ENCODE measurements at places on chromosomes 2 and 18.
A peak's percentile ranks its signal among the peaks of the same experiment; 100 is the strongest.

DNA sequence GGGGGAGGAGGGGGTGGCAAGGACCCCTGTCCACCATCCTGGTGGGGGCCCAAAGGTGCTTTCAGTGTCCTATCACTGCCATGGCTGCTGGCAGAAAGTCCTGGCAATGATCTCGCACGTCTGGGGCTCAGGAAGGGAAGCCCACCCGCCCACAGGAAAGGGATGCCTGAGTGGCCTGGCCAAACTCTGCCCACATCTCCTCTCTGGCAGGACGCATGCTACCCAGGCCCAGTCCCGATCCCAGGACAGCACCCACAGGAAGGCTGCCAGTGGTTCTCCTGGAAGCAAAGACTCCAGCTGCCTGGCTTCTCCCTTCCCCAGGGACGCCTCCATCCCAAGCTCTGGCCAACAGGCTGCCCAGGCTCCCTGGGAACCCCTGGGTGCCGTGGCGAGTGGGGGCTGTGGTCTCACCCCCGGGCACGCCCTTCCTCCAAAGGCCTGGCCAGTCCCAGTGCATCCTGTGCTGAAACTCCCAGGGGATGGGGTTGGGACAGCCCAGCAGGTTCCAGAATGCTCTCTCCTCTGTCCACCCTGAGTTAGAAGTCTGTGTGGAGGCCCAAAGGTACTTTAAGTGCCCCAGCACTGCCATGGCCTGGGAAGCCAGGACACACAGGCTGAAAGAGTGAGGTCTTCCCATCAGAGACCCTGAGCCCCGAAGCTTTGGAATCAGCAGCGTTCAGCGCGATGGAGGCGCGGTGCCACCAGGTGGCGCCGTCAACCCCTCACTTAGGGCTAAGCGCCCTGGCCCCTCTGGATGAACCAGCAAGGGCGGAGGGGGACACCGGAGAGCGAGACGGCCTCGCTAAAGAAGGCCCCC lies 29.8 kb upstream of the TAF1B start:
- DNase-seq = peak; percentile 89

DNA sequence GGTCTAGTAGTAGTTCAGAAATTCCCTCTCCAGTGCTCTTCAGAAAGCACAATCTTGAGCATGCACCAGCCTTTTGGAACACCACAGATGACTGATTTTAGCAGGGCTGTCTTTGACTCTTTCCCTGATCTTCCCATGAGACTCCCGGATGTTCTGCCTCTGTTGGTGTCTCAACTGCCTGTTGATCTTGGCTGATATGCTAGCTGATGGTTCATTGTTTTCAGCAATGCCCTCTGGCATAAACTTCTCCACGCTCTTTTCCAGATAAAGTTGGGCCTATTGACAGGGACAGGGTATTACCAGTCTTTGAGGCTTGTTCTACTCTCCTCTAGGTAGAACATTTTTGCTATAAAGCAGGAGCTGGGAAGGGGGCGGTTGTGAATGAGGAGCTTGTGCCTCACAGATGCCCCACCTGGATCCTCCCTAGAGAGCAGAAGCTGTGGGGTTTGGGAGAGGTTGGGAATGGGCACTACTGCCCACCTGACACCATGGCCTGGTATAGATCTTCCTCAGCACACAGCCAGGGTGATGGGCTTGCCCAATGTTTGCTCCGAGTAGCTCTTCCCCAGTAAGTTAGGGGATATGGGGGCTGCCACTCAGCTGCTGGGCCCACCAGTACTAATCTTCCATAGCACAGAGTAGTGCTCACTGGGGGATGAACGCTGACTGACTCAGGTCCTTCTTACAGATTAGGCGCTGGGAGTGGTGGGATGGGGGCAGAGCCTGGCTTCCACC lies 111.3 kb downstream of the PTGR3 start:
- DNase-seq = no peak

DNA sequence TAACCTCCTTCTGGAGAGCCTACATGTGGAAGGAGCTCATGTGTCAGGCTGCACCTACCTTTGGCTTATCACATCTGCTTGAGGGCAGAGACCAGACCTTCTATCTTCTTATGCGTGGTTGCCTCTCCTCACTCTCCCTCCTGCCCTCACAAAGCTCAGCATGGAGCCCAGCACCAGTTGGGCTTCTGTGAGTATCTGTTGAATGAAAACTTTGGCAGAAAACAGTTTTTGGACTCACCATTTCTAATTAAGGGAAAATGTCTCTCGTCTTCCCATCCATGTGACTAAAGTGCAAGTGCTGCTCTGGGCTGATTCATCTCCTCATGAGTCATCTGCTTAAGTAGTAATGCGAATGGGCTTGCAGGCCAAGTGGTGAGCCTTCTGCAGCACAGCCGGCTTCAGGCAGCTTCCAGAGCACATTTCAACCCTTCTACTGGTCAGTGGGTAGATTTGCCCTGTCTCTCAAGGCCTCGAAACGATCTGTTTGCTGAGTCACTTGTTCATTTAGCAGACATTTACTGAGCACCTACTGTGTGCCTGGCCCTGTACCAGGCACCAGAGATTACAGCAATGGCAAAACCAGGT lies 102.6 kb downstream of the VSNL1 start:
- DNase-seq = no peak

- no peak for DNase-seq
Observed at GRCh38 chr2:106197878-106198277, 3.8 kb upstream of the UXS1 start.

DNA sequence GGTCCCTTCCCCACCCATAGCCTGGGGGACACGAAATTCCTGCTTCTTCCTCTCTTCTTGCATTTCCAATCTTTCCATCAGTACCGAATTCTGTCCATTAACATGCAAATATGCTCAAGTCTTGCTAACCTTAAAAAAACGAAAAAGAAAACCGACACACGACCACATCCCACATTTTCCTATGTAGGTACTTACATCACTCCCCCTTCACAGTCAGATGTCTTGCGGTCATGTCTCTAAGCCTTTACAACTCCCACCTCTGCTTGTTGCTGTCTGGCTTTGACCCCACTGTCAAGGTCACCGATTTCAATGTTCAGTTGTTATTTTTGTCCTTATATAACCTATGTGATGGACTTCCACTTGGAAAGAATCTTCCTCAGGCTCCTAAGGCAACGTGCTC lies 219.4 kb downstream of the NAPG start:
- no peak for DNase-seq

- no peak for DNase-seq
Observed at GRCh38 chr2:122595065-122595464, 839.6 kb downstream of the TSN start.

GRCh38 chr18:74714791-74715190 lies 117.1 kb downstream of the ZNF407 start:
- DNase-seq = peak; percentile 33

DNA sequence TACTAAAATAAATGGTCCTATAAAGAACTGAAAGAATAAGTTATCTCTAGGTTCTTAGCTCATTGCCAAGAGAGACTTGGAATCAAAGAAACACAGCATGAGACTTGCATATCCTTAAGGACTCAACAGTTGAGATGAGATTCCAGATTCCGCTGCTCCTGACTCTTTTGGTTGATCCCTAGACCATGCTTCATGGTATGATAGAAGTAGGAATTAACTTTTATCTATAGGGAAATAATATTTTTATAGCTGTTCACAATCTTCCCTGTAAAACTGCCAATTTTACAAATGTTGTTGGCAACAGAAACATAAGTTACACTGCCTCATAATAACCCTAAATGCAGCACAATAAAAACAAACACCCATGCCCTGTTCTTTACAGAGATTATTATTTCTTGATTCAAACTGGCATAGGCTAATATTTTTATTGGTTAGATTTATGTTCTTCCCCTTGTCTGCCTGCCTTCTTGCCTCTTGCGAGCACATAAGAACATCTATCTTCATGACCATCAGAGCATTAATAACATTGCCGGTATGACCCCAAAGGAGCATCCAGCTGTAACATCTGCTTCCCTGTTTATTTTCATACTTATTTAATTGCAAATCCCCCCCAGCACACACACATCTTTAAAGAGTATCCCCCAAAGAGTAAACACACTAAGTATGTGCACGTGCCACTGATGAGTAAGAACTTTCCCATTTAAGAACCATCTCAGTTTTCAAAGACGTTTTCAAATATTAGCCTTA lies 735.7 kb upstream of the SLC8A1 start:
- DNase-seq = no peak

DNA sequence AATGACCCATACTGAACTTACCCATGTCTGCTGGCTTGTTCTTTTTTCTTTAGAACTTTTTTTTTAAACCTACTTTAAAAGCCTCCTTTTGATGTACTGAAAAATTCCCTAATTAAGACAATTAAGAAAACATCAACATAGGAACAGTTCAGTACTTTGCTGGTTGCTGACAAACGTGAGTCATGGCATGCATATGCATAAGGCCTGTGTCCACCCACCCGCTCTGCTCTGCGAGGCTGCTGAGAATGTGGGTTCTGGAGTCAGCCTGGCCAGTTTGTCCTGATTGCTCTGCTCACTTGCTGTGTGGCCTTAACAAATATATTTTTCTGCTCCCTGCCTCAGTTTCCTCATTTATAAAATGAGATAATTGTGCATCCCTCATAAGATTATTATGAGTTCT lies 27.3 kb downstream of the LAMA3 start:
- no peak for DNase-seq

DNA sequence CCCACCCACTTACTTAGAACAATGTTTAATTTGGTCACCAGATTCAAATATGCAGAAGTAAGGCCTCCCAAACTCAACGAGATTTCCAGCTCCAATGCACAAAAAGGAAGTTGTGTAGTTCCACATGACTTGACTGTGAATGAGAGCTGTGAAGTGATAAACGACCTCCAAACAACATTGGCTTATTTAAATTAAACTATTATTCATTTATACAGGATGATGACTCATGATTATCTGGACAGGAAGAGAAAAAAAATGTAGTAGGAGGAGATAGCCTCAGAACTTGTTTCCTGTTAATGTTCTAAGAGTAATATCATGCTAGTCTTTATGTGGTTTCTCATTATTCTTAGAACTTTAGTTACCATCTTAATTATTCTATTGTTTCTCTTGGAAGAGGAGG lies 237.3 kb downstream of the C1D start:
- DNase-seq = no peak

GRCh38 chr18:54023471-54023870 lies 201.0 kb downstream of the MBD2 start:
- no peak for DNase-seq

- no peak for DNase-seq
Observed at GRCh38 chr2:46390901-46391395, 88.4 kb upstream of the TMEM247 start.

- no peak for DNase-seq
Observed at GRCh38 chr2:135850892-135851668, 14.1 kb upstream of the LCT start.

DNA sequence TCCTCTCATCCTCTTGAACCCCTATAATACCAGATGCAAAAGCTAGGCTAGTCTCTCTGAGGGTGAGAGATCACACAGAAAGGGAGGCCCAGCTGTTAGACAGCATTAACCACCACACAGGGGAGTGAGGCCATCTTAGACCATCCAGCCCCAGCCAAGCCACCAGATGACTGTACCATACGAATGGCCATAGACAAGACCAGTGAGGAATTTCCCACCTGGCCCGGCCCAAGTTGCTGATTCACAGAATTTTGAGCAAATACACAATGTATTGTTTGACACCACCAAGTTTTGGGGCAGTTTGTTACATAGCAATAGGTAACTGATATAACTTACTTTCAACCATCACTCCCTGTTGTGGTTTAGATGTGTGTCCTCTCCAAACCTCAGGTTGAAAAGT lies 98.2 kb upstream of the CTNNA2 start:
- DNase-seq = no peak

- DNase-seq = no peak
Observed at GRCh38 chr2:134700730-134701129, 18.1 kb downstream of the TMEM163 start.

- no peak for DNase-seq
Observed at GRCh38 chr18:35920623-35921022, 51.9 kb upstream of the RMP24 start.

DNA sequence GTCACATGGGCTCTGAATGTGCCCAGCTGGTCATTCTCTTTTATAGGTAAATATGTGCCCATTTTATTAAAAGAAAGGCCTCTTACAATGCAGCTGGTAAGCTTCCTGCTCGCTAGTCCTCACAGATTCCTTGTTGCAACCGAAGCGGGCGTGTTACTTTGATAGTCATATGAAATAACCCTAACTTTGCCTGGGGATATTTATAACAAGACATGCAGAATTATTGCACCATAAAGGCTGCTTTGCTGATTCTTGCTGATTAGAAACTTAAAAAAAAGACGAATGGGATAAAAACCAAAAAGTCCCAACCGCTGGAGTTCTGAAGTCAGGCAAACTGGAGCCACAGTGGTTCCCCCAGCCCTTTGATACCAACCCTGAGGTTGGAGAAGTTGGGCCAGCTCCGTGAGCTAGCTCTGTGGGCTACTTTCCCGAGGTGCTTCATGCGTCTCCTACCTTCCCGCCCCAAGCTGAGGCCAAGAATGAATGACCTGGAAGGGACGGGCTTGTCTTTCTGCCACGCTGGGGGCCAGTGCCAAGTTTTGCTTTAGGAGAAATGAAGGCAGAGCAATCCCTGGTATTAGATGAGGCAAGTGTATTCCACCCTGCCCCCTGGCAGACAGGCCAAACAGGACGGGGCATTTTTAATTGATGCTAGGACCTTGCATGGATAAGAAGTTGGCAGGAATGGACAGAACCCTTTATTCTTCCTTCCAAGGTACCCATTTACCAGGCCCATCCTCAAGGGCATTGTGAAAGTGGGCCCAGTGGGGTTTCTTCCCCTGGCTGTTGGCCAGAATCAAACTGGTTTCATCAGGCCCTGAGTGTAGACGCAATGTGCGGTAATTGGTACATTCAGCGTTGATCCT lies 140.4 kb downstream of the KCTD1 start:
- DNase-seq = no peak

DNA sequence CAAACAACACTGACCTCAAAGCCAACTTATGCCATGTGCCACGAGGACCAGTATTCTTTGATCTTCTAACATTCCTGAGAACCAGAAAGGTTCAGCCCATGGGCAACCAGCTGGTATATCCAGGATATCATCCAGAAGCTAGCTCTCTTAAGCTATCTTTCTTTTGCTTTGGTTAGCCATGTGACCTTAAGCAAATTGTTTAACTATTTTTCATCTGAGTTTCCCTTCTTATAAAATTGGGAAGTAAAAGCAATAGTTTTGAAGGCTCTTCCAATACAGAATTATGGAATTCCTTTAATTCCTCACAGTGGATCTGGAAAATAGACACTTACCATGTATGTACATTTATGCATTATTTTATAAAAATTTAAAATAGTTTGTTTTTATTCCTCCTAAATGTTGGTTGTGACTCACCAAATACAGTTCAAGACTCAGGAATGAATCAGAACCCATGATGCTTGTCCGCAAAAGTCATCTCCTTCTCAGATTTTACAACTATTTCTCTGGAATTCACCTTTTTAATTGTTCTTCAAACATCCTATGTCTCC lies 435.7 kb downstream of the ZEB2 start:
- no peak for DNase-seq
